ENCODE measurements at places on chromosomes 4 and X.

DNA sequence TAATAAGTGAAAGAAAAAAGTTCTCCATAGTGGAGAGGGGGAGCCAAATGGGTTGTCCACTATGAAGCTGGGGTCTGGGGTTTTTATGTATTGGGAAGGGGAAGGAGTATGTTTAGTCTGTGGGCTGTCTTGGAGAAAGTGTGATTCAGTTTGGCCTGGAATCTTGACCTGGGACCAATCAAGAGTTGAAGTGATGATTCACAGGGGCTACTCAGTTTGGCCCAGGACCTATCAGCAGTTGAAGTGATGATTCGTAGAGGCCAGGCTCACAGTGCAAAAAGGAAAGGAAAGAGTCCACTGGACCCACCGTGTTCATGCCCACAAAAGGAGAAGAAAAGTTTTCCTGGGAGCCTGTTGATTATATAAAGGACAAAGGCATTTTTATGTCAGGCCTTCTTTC is 47.3 kb upstream of the RAB9B start:
- DNase-seq, result no peak

GRCh38 chr4:186771624-186772023 is 48.0 kb upstream of the FAT1 start:
- DNase-seq, result no peak

DNA sequence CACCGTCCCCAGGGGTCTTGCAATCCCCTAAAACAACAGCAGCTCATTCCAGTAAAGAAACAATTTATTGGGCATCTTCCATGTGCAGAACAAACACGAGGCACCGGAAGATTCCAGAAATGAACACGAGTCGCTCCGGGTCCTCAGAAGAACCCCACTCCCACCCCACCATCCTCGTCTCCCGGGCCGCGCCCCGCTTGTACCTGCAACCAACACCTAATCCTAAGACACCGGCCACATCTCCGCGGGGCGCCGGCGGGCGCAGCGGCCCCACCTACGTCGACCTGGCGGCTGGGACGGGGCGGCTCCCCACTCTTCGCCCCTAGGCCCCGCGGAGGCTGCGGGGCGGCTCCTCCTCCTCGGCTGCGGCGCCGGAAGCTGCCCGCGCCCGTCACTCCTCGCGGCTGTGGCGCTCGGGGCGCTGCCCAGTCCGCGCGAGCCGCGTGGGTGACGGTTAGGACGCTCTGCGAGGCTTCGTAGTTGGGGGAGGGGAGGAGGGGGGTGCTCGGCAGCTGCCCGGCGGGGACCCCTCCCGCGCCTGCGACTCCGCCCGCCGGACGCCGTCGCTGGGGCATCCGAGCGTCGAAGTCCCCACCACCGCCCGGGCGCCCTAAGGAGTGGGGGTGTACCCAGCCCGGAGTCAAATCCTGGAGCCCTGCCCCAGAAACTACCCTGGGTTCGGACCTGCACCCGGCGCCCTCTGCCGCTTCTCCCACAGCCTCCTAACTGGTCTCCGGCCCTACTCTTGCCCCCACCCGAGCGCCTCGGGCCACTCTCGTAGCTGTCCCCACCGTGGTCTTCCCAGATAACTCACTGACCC is at the start of gene CCDC158:
CCDC158 (minus strand) TSS at position 380 of the 820 bp plus-strand sequence. CDS start 17,934 bp downstream, outside the sequence.
- no peak for DNase-seq

DNA sequence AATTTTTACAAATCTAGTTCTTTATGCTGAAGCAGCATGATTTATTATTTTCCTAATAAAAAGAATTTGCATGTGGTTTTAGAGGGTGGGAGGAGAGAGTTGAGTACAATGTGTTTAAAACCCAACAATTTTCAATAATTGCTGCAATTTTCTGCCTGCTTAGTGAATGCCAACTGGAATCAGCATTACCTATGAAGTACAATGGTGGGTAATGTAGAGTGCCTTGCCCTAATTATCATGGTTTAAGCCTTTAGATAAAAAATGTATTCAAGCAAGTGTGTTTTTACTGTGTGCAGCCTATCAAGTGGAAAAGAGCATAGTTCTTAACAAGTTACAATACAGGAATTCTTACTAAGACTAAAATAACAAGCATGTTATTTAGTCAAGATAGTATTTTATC is 77.9 kb upstream of the ANKRD50 start:
- no peak for DNase-seq

- DNase-seq, result no peak
Observed at GRCh38 chrX:18828832-18829404, 121.5 kb downstream of the PPEF1 start.

DNA sequence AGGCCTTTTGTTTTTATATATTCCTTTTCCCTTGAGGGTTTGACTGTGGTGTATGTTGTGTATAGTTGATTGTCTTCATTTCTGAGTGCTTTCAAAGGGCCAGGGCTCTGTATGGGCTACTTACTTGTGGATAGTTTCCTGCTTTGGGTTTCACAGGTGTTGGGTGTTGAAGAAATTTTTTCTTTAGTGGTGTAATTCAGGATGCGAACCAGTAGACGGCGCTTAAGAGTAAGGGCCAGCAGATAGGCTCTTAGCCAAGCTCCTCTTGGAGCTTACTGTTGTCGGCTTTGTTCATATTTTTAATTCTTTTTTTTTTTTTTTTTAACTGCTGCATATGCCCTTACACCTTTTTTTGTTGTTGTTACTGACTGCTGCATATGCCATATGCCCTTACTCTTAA is 276.3 kb upstream of the GALNT7 start:
- no peak for DNase-seq

DNA sequence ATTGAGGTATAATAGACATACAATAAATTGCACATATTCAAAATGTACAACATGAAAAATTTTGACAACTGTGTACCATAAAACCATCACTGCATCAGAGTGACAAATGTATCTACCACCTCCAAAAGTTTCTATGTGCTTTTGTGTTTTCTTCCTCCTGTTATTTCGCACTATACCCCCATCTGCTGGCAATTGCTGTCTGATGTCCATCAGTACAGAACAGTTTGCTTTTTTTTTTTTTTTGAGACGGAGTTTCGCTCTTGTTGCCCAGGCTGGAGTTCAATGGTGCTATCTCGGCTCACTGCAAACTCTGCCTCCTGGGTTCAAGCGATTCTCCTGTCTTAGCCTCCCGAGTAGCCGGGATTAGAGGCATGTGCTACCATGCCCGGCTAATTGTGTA is 154.3 kb upstream of the GIMD1 start:
- DNase-seq, result no peak

DNA sequence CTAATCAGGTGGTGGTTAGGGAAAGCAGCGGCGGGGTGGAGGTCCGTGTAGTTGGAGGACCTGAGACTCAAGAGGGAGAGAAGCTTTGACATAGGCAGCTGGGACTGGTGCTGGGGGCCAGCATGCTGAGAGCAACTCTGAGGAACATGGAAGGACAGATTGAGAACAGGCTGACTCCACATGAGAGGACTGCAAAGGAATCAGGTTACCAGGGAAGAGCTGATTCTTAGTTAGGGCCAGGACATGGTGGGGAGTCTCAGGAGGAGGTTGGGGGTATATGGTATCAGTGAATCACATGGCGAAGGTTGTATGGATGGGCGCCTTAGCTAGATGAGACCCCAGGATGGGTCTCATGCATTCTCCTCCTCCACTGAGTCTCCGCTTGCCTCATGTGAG is 264.0 kb upstream of the BOD1L1 start:
- DNase-seq, result no peak

DNA sequence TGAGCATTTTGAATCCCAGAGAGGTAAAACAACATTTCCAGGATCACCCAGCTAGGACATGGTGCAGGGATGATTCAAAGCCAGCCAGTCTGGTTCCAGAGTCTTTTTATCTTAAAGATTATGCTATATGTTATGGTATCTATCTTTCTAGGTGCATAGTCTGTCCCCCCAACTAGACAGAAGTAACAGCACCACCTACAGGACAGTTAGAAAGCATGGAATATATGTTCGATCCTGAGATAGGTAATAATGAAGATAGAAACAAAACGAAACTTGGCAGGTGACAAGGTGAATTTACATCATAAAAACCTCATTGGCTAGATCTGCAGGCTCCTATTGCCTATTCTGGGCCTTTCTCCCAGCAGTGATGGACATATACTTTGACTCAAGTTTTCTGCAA is 723.2 kb downstream of the SMARCA1 start:
- DNase-seq, result no peak

DNA sequence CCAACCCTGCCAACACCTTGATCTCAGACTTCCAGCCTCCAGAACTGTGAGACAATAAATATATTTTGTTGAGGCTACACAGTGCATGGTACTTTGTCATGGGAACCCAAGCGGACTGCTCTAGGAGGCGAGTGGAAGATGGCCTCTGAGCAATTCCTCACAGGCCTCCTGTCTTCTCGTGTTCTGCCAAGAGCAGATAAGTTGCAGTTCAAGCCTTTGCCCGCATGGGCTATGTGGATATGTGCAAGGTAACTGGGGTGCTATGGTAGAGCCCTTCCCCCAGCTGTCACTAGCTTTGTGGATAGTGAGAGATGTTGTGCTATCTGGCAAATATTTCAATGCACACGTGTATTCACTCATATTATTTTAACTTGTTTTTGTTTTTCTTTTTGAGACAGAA is 156.0 kb upstream of the BCOR start:
- no peak for DNase-seq

DNA sequence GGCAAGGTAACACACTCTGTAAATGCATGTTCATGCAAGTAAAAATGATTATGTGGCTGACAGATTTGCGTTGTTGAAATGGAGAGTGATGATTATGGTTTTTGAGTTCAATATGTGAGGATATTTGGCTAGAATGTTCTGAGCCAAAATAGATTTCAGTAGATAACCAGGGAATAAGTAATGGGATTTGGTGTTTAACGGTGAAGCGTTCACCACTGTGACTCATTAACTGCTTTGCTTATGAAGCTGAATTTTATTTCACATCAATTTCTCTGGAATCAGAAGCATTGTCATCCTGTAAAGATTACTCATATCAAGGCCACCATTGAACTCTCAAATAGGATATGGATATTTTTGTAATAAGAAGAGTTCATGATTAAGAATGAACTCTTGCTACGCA is 11.7 kb downstream of the AFP start:
- DNase-seq, result no peak

DNA sequence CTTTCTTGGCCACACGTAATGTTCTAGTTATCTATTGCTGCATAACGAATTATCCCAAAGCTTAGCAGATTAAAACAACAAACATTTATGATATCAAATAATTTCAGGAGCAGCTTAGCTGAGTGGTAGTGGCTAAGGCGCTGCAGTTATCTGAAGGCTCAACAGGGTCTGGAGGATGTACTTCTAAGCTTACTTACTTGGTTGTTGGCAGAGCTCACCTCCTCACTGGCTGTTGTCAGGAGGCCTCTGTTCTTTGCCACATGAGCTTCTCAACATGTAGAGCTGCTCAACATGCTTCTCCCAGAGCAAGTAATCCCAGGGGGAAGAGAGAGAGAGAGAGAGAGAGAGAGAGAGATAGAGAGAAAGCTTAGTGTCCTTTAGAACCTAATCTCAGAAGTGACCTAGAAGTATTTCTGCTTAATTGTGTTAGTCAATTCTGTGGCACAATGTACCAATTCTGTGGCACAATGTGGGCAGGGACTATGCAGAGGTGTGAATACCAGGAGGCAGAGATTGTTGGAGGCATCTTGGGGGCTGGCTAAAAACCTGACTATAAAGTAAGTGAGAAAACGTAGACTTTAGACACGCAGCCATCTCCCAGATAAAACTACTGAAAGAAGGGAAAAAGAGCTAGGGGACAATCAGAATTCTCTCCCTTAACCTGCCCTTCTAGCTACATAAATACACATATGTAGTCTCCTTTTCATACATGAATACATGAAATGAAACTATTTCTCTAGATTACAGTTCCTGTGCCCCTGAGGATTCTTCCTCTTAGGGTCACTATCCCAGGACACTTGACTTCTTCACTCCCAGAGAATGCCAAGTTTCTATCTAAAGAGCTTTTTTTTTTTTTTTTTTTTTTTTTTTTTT is 40.2 kb downstream of the HOPX start:
- no peak for DNase-seq

DNA sequence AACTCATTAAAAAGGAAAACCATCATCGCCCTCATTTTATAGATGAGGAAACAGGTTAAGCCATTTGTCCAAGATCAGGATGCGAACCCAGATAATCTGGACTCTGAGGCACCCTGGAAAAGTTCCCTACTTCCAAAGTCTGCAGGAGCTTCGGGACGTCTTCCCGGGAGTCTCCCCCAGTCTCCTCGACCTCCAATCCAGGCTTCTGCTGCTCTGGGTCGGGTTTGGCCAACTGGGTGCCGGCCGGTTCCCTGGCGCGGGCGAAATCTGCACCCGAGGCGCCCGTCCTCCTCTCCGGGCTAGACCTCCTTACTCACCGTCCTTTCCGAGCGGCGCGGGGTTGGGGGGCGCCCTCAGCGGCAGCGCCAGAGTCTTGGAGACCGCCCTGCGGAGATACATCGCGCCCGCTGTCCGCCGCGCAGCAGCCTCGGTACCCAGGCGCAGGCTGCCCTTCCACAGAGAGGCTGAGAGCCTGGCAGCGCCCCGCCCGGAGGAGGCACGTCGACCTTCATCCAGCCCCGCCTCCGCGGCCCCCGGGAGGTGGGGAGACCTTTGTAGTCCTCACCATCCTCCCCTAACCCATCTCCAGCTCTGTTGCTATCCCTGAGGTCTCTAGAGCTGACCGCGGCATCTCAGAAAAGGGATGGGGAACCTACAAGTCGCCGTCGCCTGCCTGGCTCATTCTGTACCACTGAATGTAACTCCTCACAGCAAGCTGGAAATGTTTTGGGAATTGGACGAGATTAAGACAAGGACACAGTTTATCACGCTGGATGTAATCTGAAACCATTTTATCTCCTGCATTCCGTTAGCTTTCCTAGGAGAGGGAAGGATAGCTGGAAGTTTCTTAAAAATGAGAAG is at the start of gene MGARP:
MGARP (minus strand) TSS at position 466 of the 861 bp plus-strand sequence; CDS start at position 399, 67 bp downstream.
- peak; percentile 27 for DNase-seq

- no peak for DNase-seq
Observed at GRCh38 chr4:79574741-79575451, 166.9 kb upstream of the GK2 start.

- DNase-seq, result no peak
Observed at GRCh38 chr4:151204925-151205524, 71.9 kb upstream of the PRSS48 start.

- DNase-seq, result no peak
Observed at GRCh38 chrX:37824491-37825214, 22.7 kb downstream of the DYNLT3 start.

GRCh38 chr4:37685161-37685822 is 884 bp downstream of the RELL1 start:
- DNase-seq, result peak; percentile 90

- DNase-seq, result no peak
Observed at GRCh38 chr4:5469151-5469775, 239.1 kb downstream of the EVC2 start.

GRCh38 chr4:127936974-127937373 is 28.0 kb downstream of the MFSD8 start:
- DNase-seq, result no peak

DNA sequence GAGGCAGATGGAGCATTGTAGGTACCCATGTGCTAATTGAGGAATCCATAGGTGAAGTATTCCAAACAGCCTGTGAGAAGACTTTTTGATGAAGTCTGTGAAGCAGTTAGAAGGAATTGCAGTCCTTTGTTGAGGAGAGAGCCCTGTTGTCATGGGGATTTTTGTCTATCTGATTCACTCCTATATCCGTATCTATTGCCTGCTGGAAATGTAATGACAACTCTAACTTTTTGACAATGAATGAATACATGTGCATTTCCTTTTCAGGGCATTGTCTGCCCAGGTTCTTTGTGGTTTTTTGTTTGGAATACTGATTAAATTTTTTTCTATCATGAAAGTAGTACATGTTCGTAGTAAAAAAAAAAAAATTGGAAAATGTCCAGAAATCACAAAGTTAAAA is 31.1 kb downstream of the STK32B start:
- DNase-seq, result no peak

- DNase-seq, result no peak
Observed at GRCh38 chr4:176945334-176945733, 152.6 kb upstream of the VEGFC start.

GRCh38 chrX:142149919-142150318 is 55.2 kb downstream of the MAGEC2 start:
- DNase-seq, result no peak
